ENCODE measurements at places on chromosomes 7 and 10. TPM values are rescaled to one million over a fixed set of nuclear protein-coding genes. Genes with fewer than 3 reads are reported as not detected.

The CACNA2D1 gene
- 54.1 TPM for total RNA-seq

The TEX47 gene
- total RNA-seq: not detected

The FBXO24 gene
- 0.33 TPM for total RNA-seq

The CCSER2 gene
- 38.5 TPM for total RNA-seq

The FZD1 gene
- 29.8 TPM for total RNA-seq

The AKR1C1 gene
- 528 TPM for total RNA-seq

The PDK4 gene
- total RNA-seq: 0.29 TPM

The ARHGEF5 gene
- total RNA-seq: 4.5 TPM

The ASAH2 gene
- total RNA-seq: 0.17 TPM

The AKR1C2 gene
- 62.1 TPM for total RNA-seq

The ARMH3 gene
- 15.9 TPM for total RNA-seq

The RBM48 gene
- total RNA-seq: 8.9 TPM

The CCDC136 gene
- total RNA-seq: 11.1 TPM

The SUV39H2 gene
- total RNA-seq: 12.4 TPM

The ITPRID1 gene
- not detected for total RNA-seq

The SYNPO2L gene
- total RNA-seq: not detected

The NPFFR1 gene
- not detected for total RNA-seq

The ENTPD1 gene
- 0.50 TPM for total RNA-seq

The ACSL5 gene
- total RNA-seq: 5.0 TPM

The SEM1 gene
- 43.5 TPM for total RNA-seq

The PHYHIPL gene
- total RNA-seq: not detected

The CTAGE15 gene
- not detected for total RNA-seq

The IDI1 gene
- 109 TPM for total RNA-seq

The SORCS1 gene
- total RNA-seq: not detected

The SFTPA2 gene
- not detected for total RNA-seq

The CALY gene
- not detected for total RNA-seq

The ANK3 gene
- 4.5 TPM for total RNA-seq

The CPN1 gene
- not detected for total RNA-seq

The ADD3 gene
- total RNA-seq: 350 TPM

The CDHR3 gene
- total RNA-seq: 12.9 TPM
